ENCODE measurements at places on chromosomes 6 and 20.

DNA sequence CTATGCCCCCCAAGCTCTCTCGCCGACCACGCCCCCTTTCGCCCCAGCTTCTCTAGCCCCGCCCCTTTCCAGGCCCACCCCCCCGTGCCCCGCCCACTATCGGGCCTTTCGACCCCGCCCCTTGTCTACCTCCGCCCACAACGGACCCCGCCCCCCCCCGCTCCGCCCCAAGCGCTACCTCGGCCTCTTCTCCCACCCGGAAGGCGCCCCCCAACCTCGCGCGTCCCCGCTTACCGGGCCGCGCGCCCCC, 200 bp downstream of the ZBTB22 start:
- no peak for DNase-seq

DNA sequence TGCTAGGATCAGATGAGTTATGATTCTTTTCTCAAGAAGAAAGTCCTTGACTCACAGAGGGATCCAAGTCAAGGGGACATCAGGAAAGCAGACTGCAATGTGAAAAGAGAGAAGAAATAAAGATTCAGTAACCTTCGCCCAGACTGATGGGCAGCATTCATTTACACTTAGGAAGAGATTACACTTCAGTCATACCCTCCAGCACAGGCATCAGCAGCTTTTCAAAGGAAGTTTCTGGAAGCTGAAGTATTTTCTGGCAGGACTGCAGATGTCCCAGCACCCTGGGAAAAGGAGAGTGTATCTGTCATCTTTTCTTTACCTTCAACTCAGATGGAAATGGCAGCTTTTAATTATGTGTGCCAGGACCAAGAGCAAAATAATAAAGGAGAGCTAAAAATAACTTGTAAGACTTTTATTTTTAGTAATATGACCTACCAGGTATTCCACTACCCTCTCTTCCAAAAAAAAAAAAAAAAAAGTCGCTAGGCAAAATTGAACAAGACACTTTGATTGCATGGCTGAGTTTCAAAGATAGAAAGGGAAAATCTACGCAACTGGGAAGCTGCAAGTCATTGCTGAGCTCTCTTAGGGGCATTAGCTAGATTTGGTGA, 712.1 kb downstream of the EPM2A start:
- DNase-seq: no peak

DNA sequence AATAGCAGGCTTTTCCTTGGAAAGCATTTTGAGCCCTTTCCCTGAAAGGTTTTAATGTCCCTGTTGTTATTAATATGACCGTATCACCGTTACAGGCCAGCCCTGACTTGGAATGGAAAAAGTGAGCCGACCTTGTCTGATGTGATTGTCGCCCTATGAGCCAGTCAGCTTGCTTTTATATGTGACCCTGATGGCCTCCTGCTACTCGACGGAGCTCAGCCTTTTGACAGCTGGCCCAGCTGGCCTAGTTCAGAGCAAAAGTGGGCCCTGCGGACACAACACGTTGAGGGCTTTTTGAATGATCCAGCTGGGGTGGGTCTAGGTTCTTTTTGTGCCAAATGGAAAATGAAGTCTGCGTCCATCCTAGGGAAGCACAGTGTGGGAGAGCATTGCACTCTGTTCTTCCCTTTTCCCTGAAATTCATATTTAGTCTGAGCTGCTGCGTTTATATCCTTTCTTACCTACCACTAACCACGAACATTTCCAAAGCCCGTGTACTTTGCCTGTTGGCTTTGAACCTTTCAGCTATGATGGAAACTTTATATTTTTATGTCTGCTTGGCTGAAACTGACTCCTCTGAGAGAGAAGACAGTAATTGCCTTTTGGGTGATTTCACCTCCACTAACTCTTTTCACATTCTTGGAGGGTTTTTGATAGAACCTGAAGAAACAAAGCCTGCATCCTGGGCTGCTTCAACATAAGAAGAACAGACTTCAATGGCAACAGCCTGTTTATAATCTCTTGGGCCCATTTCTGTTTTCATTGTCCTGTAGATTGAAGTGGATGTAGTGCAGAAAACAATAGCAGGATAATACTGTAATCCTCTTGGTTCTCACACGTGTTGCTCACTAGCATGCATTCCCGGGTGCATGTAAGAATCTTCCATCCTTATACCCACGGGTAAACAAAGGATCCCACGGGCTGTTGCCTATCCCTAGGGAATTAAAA, 121.8 kb upstream of the HDGFL1 start:
- no peak for DNase-seq

GRCh38 chr20:63024573-63025392, 18.0 kb upstream of the BHLHE23 start:
- DNase-seq: no peak

GRCh38 chr6:56003616-56004015, 128.2 kb upstream of the BMP5 start:
- DNase-seq: no peak

- DNase-seq: no peak
These were observed 35.7 kb downstream of the COX4I2 start for GRCh38 chr20:31673435-31673834.

DNA sequence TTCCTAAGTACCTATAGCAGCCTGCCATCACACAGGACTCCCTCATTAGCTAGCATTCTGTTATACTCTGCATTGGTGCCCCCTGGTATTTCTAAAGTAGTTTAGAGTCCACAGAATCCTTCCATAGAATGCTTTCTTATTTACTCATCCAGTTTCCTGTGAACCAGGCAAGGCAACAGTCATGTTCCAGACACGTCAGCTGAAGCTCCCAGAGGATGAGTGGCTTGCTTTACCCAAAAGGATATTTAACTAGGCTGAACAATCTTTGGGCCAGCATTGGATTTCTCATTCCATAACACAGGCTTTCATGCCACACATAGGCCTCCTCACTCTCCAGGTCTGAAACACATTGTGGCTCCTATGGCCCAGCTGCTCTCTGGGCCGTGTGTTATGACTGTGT, 203.8 kb upstream of the MAP3K7 start:
- DNase-seq: no peak

DNA sequence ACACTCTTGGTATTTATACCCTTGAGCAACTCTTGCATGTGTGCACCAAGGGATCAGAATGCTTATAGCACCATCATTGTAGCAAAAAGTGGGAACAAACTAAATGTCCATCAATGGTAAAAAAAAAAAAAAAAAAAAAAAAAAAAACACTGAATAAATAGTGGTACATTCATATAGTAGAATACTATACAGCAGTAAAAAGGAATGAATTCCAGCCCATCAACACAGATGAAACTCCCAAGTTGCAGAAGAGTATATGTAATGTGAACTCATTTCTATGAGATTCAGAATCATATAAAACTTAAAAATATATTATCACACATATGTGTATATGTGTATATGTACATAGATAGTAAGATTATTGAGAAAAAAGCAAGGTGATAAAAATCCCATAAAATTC, 291.6 kb downstream of the CLIC5 start:
- no peak for DNase-seq

GRCh38 chr6:43310624-43311023, 2.0 kb upstream of the CRIP3 start:
- no peak for DNase-seq

- no peak for DNase-seq
These were observed 62.9 kb downstream of the WDR27 start for GRCh38 chr6:169638915-169639314.

- no peak for DNase-seq
These were observed 234.2 kb upstream of the CITED2 start for GRCh38 chr6:139608466-139609261.

DNA sequence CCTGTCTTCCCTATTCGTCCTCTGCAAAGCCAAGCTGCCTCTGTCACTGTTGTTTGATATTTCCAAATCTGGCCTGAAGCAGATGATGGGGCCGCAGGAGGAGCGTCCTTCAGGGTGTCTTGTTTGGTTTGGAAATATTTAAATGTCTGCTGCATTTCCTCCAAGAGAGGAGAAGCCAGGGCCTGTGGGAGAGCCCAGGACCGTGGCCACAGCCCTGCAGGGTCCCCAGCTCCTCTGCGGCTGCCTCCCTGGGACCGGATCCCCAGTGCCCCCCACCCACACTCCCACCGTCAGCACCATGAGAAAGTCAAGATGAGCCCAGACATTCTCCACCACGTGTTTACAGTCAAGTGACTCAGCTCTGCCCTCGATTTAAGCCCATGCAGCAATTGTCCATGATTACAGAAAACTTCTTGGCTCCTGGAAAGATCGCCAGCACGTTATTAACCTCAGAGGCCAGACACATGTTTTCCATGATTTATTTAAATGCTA, 18.2 kb downstream of the FOXF2 start:
- DNase-seq: no peak

- DNase-seq: no peak
These were observed 932 bp upstream of the EZR start for GRCh38 chr6:158819977-158820622.

DNA sequence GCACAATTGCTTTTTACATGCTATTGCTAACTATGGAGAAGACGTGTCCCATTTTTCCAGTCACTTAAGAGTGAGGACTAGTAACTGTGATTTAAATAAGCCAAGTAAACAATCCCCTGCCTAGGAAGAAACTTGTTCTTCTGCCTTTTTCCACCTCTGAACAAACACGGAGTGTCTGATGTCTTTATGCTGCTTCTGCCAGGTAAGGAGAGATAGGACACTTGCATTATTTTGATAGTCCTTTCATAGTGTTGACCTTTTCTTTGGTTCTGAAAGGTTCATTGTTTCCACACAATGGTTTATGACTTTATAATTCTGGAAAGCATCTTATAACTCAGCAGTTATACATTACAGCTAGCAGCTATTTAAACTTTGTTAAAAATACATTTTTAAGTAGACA, 8.4 kb downstream of the LRP11 start:
- no peak for DNase-seq

DNA sequence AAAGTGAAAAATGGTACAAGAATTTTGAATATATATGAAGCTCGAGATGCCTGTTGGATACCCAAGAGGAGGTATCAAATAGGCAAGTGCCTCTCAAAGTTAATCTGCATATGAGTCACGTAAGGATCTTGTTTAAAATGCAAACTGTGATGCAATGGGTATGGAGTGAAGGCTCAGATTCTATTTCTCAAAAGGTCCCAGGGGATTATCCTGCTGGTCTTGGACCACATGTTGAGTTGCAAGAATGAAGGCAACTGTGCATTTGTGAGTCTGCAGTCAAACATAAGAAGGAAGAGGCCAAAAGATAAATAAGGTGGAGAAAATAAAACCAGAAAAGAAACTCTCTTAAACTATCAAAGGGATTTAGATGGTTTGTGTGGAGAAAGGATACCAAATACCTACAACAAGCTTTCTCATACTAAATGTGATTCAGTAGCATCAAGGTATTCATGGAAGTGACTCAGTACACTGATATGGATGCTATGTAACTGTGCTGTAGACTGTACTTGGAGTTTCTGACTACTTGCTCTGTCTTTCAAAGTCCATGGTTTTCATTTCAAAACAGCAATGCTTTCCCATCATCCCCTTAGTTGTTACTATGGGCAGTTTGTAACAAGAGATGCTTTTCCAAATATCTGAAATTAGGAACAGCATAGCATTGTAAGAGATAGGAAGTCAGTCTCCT, 106.3 kb downstream of the GFRAL start:
- no peak for DNase-seq

DNA sequence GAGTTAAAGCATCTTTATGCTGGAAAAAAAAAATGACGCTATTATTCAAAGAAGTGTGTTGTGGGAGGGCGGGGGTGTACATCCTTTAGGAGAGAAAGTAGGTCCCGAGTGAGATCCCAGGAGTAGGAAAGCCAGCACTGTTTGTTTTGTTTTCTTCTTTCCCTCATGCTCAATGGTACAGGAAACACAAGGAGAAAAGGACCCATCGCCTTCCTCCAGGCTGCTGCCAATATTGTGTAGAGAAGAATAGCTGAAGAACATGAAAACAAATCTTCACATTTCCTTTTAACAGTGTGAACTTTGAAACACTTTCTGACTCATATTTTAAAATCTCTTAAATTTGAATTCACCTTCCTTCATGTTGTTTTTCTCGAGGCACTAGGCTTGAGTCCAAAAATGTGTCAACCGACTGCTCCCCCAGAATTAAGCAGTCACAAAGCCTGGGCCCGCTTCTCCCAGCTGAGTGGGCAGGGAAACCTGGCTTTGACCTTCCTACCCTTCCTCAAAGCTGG, 22.3 kb downstream of the PPP1R16B start:
- DNase-seq: no peak

GRCh38 chr20:60962367-60963045, 289.6 kb upstream of the CDH4 start:
- DNase-seq: no peak
